Osteoblast (primary cell): ENCODE measurements at places on chromosomes 13 and 19. TPM values are rescaled to one million over a fixed set of nuclear protein-coding genes. Genes with fewer than 3 reads are reported as not detected.
A peak's percentile ranks its signal among the peaks of the same experiment; 100 is the strongest.

PDS5B gene
- 23.2 and 28.9 TPM in 2 replicates for total RNA-seq

GRCh38 chr13:40916207-40916998, 102.7 kb downstream of the ELF1 start:
- DNase-seq, result peak; percentile 17

NUCB1 gene
- total RNA-seq, result 242 and 300 TPM in 2 replicates

C19orf25 gene
- 28.9 and 30.0 TPM in 2 replicates for total RNA-seq

TUBA3C gene
- total RNA-seq, result not detected in 2 replicates

- DNase-seq, result no peak
These were observed 219.2 kb upstream of the IRS2 start for GRCh38 chr13:110005563-110005962.

DNA sequence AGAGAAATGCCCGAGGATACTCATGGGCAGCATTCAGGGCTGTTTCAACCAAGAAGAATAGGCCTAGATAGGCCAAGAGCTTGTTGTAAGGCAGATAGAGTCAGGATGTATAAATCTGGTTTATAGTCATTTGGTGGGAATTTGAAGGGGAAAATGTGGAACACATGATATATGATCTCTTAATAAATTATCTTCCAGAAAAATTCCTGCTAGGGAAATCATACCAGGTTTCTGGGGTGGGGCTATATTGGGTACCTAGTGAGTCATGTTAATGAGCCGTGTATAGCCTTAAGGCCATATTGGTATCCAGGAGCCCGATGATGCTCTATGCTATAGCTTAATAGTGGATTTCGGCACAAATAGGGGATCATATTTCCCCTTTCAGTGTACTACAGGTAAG, 51.5 kb upstream of the HTR2A start:
- no peak for DNase-seq

APOC4 gene
- not detected in 2 replicates for total RNA-seq
